ENCODE measurements at places on chromosomes 11 and 22. TPM values are rescaled to one million over a fixed set of nuclear protein-coding genes. Genes with fewer than 3 reads are reported as not detected.

DNA sequence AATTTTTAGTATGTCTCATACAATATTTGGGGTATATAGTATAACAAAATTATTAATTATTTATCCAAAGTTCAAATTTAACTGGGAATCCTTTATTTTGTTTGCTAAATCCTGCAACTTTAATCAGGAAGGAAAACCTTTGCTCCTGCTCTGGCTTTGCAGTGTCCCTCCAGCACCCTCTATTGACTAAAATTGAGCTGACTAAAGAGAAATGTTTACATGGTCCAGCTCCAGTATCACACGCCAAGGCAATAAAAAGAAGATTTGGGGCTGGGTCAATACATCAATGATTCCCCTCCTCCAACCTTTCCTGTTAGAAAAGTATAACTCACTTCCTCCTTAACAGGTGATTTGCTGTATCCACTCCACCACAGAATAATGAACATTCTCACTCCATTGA lies 153.0 kb upstream of the LRRC4C start:
- no peak for DNase-seq

DNA sequence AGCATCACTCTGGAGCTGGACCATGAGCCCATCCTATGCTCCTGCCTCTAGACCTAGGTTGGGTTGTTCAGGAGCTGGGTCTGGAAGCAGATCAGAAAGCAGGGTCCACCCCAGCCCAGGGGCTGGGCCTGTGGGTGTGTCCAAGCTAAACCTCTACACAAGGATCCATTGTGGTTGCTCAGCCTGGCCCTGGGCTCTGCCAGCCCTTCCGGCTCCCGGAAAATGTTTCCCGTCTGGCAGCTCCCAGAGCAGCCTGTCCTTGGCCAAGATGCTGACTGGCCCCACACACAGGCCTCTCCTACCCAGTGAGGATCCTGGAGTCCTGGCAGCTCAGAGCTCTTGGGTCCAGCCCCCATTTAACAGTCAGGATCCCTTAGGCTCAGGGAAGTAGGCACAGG lies 35.3 kb upstream of the FCHSD2 start:
- peak; percentile 48 for DNase-seq

DNA sequence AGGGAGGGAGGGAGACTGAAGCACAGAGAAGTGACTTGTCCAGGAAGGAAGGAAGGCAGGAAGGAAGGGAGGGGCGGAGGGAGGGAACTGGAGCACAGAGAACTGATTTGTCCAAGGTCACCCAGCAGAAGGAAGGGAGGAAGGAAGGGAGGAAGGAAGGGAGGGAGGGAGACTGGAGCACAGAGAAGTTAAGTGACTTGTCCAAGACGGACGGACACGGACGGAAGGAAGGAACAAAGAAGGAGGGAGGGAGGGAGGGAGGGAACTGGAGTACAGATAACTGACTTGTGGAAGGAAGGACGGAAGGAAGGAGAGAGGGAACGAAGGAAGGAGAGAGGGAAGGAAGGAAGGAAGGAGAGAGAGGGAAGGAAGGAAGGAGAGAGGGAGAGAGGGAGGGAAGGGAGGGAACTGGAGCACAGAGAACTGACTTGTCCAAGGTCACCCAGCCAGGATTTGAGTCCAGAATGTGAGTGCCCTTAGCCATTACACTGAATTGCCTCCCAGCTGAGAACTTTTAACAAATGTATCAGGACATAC lies 1.5 kb downstream of the SLC35F2 start:
- no peak for DNase-seq

RBFOX2 gene
- 27.8 TPM for total RNA-seq

ARHGAP42 gene
- total RNA-seq = 12.3 TPM

ZNRF3 gene
- total RNA-seq = 7.4 TPM

- DNase-seq = no peak
Observed at GRCh38 chr11:128544471-128545051, 42.8 kb downstream of the ETS1 start.

DNA sequence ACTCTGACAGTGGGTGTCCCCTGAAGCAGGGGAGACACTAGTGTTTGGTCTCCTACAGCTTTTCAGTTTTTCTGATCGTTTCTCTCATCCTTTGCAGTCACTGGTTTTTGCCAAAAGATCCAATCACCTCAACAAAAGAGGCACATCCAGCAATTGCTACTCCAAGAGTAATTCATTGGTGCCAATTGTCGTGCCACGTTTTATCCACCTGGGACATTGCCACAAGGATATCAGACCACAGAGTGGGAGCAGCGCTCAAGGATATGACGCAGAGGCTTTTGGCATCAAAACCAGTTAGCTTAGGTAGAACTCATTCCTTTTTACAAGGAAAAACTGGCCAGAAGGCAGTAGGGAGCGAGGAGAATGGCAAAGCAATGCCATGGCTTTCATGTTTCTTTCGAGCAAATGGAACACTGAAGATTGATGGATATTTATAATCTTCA lies 40.9 kb upstream of the BLID start:
- DNase-seq = no peak

DNA sequence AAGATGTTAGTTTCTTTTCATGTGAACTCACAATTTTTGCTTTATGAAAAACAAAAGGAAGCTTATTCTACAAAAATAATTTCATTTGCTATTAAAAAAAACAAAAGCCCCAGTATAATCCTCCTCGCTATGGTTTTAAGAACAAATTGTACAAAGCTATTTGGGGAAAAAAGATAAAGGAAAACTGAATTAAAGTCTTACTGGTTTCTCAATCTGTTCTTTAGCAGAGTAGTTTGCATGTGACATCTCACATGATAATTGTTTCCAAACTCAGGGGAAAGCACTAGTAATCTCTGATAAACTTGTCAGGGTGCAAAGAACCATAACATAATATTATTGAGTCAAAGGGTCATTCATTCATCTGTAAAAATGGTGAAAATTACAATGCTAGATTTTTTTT lies 2.9 kb upstream of the DDI1 start:
- no peak for DNase-seq

CARD18 gene
- total RNA-seq = not detected

RIMBP3B gene
- total RNA-seq = not detected

- DNase-seq = no peak
Observed at GRCh38 chr22:25448435-25449051, 115.9 kb upstream of the GRK3 start.

GAS2L1 gene
- total RNA-seq = 11.6 TPM

DNA sequence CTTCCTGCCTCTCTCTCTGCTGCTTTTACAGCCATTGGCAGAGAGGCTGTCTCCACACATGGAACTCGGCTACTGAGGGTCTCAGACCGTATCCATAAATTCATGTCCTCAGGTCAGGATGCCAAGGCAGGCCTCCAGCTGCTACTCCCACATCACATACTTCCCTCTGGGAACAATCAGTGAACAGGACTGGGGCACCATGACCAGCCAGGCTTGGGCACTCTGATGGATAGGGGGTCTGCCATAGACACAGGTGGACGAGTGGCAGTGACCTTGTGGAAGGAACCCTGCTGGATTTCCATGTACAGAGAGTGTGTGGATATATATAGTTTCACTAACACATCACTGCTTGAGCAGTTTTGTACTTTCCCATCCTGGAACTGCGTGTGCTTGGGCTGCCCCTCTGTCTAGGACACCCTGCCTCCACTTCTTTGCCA lies 97.7 kb upstream of the PARVA start:
- no peak for DNase-seq

DNA sequence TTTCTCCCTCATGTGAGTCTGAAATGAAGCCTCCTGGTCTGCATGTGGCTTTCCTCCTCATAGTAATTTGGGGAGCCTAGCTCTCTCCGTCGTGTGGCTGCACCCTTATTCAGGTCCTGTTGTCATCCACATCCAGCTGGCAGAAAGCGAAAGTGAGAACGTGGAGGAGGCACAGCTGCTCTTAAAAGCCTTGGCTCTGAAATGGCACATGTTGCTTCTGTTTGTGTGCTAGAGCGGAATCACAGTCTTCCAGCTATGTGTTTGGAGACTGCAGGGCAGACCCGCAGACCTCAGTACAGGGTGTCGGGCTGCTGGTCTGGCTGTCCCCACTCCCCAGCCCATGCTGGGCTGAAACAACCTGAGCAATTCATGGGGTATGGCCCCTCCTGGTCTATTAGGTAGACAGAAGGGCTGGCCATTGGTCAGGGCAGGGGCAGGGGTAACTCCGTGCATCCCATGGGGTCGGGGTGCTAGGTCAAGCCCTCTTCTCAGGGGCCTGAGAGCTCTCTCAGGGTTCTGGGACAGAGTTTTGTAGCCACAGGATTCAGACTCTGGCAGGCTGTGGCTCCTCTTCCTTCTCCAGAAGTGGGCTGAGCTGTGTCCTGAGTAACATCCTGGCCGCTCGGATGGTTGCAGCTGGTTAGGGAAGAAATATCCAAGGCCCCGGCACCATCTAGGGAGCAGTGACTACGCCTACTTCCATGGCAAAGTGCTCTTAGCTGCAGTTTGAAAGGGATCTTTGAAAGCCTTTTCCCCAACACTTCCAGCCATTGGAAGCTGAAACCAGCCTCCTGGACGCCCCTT lies 50.6 kb downstream of the C11orf96 start:
- DNase-seq = no peak

COA4 gene
- 62.0 TPM for total RNA-seq

FZD4 gene
- total RNA-seq = 12.5 TPM

PLA2G3 gene
- total RNA-seq = not detected

- DNase-seq = peak; percentile 87
Observed at GRCh38 chr11:125070699-125071254, 7.7 kb downstream of the SLC37A2 start.

OR52I1 gene
- total RNA-seq = not detected

DNA sequence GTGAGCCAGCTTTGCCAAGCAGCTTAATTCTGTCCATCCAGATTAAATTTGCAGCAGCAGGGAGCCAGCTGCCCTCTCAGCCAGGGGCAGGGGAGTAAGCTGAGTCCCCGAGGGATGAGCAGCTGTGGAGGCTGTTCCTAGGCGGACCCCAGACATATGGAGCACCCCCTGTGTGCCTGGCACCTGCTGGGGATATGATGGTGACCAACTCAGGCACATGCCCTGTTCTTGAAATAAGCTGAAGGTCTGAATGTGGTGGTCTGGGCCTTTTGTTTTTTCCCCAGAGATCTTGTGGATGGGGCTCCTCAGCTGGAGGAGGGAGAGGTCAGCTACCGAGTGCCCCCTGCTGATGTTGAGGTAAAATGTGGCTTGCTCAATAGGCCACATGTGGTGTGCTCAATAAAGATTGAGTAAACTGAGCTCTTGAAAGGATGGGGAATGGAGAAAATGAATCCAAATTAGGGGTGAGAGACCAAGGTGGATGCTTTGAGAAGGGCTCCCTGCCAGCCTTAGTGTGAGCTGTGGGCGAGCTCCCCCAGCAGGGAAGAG lies 103.3 kb upstream of the NNMT start:
- no peak for DNase-seq

DNA sequence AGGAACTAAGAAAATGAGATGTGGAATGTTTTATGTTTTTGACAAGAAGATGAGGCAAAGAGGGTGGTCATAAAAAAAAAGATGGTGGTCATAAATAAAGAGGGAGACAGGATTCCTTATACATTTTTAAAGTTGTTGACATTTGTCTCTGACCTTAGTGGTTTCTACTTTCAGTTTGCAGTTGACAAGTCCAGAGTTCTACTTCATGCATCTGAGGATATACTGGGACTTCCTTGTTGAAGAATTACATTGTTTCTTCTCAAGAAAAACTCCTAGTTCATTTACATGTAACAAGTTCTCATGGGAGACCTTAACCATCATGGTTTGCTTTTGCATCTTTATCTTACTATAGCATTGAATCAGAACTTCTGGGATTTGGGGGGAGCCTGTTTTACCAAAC lies 1.2 kb downstream of the OR6X1 start:
- no peak for DNase-seq

DNA sequence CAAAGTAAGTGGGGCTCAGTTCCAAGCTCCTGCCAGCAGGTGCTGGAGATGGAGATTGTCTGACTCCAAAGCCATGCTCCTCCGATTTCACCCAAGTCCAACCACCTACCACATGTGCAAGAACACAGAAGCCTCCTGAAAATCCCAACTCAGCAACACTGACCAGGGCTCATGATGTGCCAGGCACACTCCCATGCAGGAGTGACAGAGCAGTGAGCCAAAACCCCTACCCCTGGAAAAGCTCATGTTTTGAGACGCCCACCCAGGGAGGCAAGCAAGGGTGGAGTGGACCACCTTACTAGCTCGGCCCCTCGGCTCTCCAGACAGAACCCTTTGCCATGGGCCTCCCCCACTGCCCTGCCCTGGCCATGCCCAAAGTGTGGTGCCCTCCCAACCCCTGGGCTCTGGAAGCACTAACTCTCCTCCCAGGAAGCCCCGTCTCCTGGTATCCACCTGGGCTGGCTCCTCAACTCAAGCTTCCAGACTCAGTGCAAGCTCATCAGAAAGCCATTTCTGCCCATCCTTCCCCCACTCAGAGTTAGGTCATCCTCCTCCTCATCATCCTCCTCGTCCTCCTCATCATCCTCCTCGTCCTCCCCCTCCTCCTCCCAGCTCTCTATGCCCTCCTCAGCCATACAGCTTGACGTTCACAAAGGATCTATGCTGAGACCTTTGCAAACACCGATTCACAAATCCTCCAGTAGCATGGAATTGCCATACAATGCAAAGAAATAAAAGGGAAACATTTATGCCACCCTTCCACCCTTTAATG lies 154.9 kb downstream of the MPPED1 start:
- no peak for DNase-seq

LRP5 gene
- 85.6 TPM for total RNA-seq

DNA sequence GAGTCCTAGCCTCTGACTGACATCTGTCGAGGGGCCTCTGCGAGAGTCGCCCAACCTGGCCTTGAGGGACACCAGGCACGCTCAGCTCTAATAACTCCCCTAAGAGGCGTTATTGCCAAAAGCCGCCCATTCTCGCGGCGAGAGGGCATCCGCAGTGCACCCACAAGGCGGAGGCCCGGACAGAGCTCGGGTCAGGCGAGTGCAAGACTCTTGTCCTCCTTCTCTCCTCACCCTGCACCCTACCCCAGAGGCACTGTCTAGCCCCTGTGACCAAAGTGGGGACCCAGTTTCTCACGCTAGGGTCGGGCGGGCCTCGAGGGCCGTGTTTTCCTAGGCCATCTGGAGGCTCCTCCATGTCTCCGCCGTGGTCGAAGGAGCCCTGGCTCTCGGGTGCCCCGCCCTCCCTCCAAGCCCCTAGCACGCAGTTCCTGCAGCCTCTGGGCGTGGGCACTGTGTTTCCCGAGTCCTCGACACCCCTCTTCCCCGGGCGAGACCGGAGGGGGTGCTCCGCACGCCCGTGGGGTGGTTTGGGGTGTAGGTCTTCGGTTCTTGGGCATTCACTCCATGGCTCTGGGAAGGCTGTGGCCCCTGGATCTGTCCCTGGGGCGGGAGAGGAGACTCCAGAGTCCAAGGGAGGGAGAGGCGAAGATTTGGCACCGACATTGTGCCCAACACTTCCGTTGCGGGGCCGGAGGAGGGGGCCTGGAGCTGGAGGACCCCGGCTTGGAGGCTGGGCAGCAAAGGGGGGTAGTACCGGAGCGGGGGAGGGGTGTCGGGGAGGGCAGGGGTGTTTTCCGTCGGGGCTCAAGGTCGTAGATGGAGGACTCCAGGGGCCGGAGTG lies 1.0 kb downstream of the CHRM4 start:
- no peak for DNase-seq

- DNase-seq = no peak
Observed at GRCh38 chr11:81673001-81673400, 1060.7 kb downstream of the FAM181B start.

All from right lobe of liver (tissue), 6 donors.